ENCODE measurements at places on chromosomes 1 and 21.

- no peak for DNase-seq
Measured at GRCh38 chr1:59366346-59366745, 69.5 kb downstream of the FGGY start.

- no peak for DNase-seq
Measured at GRCh38 chr1:175373786-175374623, 181.4 kb upstream of the KIAA0040 start.

GRCh38 chr1:65992165-65992821 lies 199.6 kb downstream of the PDE4B start:
- DNase-seq, result no peak

- DNase-seq, result no peak
Measured at GRCh38 chr1:228376262-228376628, 30.4 kb downstream of the TRIM11 start.
